ENCODE measurements at places on chromosomes 3 and 15. TPM values are rescaled to one million over a fixed set of nuclear protein-coding genes. Genes with fewer than 3 reads are reported as not detected.

Gene SNRPN
- total RNA-seq, result 1.7 TPM

DNA sequence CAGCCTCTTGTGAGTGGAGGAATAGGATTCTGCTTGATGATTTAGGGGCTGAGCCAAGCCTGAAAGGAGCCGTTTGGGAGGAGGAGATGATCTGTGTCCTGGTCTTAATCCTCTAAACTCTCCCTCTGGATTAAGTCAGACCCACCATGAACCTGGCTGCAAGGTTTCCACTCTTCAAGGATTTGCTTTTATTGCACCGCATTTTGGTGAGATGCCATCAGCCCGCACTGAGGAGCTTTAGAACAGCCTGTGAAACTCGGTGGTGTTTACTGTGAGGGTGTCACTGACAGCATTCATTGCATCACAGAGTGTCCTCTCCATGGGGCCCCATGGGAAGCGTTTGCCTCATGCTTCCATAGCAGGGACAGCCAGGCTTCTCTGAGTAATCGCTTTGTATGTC lies 59.2 kb downstream of the EPHB1 start:
- no peak for DNase-seq

Gene ERICH6
- not detected for total RNA-seq

- no peak for DNase-seq
Observed at GRCh38 chr3:116200956-116201690, 244.2 kb downstream of the LSAMP start.

Gene FMN1
- 9.0 TPM for total RNA-seq

Gene RTP1
- not detected for total RNA-seq

GRCh38 chr15:66071921-66072295 lies 181.6 kb downstream of the MEGF11 start:
- DNase-seq, result peak; percentile 45

- DNase-seq, result no peak
Observed at GRCh38 chr3:67601385-67601784, 53.0 kb downstream of the SUCLG2 start.

DNA sequence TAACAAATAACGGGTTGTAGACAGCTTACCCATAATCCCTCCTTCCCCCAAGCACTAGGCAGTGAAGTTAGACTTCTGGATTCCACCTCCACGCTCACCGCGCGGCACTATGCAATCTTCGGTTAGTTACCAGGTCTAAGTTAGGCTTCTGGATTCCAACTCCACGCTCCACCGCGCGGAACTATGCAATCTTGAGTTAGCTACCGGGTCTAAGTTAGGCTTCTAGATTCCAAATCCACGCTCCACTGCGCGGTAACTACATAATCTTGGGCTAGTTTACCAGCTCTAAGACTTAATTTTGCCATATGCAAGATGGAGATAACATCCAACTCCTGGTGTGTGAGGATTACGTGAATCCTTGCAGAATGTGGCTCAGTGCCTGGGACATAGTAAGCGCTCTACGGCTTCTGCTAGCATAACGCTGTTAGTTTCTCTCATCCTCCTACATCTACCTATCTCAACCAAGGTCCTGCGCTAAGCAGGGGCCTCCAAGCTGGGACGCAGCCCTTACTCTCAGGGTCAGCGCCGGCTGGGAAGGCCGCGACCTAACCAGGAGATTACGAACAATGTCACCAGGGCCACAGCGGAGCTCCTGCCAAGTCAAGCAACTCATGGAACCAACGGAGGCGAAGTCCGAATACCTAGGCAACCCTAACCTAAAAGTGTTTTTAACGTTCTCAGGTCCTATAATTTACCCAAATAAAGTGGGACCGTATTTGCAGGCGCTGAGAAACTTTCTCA lies 497 bp upstream of the RPLP1 start:
- DNase-seq, result no peak

DNA sequence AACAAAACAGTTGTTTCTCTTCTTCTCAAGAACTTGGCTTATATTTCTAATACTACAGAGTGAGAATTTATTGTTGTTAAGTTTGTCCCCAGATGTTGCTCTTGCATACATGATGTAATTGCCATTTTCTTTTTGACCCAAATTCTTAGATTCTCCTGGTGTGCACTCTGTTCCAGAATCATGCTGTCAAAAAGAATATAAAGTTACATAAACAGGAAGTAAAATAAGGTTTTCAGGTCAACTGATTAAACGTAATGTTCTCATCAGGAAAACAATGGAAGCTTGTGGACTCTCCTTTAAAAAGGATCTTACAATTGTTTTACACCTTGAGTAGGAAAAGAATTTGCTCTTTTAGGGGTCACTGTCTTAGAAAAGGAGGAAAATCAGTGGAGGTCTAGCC lies 121.8 kb downstream of the ADAM10 start:
- DNase-seq, result no peak

DNA sequence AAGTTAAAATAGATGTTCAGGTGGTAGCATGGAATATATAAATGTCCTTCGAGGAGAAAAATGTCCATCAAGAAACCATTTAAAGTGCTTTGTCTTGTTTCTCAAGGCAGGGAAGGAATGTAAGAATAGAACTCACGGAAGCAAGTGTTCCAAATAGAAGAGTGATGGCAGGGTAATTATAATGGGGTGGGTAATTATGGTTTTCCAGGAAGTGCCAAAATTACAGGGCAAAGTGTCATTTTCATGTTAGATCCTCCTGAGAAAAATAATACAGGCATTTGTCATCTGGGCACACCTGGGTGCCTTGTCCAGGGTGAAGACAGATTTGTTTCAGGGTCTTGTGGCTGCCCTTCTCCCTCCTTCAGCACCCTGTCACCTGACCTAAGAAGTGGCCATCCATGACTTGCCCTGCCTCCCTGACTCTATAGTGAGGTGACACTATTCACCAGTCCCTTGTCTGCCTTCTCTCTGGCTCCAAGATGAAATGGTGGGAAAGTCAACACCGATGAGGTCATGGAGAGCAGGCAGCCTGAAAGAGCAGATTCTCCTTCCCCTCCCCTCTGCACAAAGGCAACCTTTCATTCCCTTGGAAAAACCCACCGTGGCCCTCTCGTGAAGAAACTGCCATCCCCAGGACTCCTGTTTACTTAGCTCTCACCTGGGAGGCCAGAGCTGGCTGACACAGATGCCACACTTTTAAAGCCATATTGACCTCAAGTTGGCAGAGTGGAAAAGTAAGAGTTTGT lies 45.1 kb upstream of the AMOTL2 start:
- DNase-seq, result no peak

Gene ALPK3
- 1.1 TPM for total RNA-seq

Gene PGBD4
- total RNA-seq, result 0.76 TPM
